ENCODE measurements at places on chromosomes 4 and X. TPM values are rescaled to one million over a fixed set of nuclear protein-coding genes. Genes with fewer than 3 reads are reported as not detected.

The PPP2R2C gene
- 0.66 TPM for total RNA-seq

The PABPC1L2B gene
- total RNA-seq = not detected

The ETDB gene
- not detected for total RNA-seq

The C4orf54 gene
- total RNA-seq = not detected

The CSN1S1 gene
- not detected for total RNA-seq

The ADAMTS3 gene
- 2.3 TPM for total RNA-seq

The LRRC66 gene
- 0.36 TPM for total RNA-seq

The CT47B1 gene
- total RNA-seq = not detected

The MAGEC2 gene
- not detected for total RNA-seq

The RPA4 gene
- total RNA-seq = 1.3 TPM

The SPANXD gene
- total RNA-seq = not detected

The RADX gene
- total RNA-seq = 0.09 TPM

The NEUROG2 gene
- not detected for total RNA-seq

The CXCL11 gene
- total RNA-seq = 0.66 TPM

The HTN1 gene
- not detected for total RNA-seq

The INTS12 gene
- total RNA-seq = 15.1 TPM

The POU4F2 gene
- not detected for total RNA-seq

The ASMTL gene
- 16.5 TPM for total RNA-seq

The NPFFR2 gene
- 0.66 TPM for total RNA-seq

The APLN gene
- total RNA-seq = 92.7 TPM
